Stimulated activated CD4-positive, alpha-beta T cell treated with anti-CD3 and anti-CD28 coated beads, Interleukin-4, amount 100 ng/mL, for 1 hour (primary cell): ENCODE measurements at places on chromosomes 7 and 10.
A peak's percentile ranks its signal among the peaks of the same experiment; 100 is the strongest.

GRCh38 chr7:91055219-91055618 is 209.0 kb upstream of the FZD1 start:
- DNase-seq, result no peak

DNA sequence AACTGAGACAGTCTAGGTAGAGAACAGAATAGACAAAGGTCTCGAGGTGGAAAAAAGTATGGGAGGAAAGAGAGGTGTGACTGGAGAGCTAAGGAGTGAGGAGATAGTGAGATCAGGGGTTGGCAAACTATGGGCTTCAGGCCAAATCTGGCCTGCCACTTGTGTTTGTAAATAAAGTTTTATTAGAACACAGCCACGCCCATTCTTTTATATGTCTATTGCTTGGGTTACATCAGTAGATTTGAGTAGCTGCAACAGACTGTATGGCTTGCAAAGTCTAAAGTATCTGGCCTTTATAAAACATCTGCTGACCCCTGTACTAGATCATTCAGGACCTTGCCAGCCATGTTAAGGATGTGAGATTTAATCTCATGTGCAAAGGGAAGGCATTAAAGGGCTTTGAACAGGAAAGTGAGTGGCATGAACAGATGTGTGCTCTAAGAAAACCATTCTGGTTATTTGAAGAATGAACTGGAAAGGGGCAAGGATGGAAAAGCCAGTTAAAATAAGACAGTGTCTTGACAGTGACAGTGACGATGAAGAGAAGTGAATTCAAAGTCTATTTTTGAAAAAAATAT is 240.3 kb downstream of the RNLS start:
- DNase-seq, result no peak

GRCh38 chr7:74457007-74457406 is 3.3 kb downstream of the GTF2IRD1 start:
- DNase-seq, result no peak

DNA sequence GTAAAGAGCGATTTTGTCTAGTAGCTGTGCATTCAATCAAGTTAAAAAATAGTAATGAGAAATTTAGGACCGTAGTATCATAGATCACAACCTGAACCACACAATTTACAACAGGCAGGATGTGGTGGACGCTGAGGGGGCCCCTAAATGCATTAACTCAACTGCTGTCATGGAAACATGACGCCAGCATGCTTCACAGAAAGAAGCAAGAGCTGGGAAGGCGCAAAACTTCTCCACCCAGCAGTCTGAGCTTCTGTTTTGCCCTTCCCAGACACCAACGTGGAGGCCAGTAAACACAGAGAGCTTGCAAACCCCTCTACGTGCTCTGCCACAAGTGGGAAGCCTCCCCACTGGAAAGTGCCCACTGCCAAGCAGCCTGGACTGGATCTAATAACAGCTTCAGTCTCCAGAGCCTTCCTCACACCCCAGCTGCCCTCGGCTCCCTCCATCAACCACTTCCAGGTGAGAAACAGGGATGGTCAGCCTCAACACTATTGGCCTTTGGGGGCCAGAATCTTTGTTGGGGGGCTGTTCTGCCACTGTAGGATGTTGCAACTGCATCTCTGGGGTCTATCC is 151.8 kb downstream of the SFMBT2 start:
- peak; percentile 43 for DNase-seq

DNA sequence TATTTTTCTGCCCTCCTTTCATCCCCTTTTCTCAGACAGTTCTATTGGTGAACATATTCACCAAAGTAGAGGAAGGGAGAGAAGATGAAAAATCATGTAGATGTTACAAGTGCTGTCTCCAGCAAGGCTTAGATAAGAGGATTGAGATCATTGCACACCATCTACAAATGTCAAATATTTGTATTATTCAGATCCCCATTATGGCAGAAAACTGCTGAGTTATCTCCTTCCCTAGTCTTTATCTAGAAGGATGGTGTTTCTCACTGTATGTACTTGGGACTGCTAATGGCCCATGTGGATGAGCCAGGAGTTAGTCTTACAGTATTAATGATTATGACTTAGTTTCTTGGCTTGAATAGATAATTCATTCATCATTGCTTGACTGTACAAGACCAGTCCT is 147.2 kb upstream of the EEPD1 start:
- no peak for DNase-seq

- DNase-seq, result no peak
Observed at GRCh38 chr10:31099094-31099493, 67.4 kb upstream of the ZNF438 start.

DNA sequence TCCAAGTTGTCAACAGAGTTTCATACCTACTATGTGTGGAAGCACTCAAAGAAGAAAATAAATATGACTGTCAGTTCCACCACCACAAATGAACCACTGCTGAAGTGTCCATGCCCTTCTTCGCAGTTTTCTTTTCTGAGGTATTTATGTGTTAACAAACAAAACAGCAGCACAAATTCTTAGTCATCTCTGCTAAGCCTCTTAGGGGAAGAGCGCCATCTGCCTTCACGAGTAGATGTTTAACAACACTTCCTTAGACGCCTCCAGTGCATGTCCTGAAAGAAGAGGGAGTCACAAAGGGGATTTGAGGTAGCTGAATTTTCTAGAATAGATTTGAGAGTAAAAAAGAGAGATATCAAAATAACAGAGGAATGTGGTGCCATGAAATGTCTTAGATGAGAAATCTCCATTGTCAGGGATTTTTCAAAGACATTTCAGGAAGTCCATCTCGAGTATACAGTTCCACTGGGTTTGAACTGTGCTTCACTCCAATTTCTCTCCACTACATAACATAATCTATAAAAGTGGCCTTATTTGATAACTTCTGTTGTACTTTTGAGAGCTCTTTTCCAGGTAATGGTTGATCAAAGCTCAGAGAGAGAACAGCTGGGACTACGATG is 775.3 kb upstream of the POM121L12 start:
- DNase-seq, result no peak

DNA sequence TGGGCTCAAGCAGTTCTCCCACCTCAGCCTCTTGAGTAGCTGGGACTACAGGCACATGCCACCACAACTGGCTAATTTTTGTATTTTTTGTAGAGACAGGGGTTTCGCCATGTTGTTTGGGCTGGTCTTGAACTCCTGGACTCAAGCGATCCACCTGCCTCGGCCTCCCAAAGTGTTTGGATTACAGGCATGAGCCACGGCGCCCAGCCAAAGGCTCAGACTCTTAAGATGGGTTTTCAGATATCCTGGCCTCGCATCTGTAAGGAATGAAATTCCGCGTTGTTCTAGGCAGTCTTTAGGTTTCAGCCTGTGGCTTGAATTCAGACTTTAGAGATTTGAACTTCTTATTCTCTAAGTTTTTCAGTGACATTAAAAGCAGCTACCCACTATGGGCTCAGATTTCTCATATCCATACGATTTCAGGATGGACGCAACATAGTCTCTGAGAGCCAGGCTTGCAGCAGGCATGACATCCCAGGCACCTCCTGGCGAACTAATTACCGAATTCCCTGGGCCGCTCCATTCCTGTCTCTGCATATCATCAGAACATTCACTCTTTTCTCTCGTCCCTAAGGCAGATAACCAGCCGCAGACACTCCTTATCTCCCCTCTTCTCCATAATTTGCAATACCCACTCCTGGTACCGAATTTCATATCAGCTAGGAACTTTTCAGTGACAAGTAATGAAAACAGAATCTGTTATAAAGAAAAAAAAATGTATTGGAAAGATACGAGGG is 29.7 kb downstream of the IL15RA start:
- no peak for DNase-seq

GRCh38 chr10:44471410-44471809 is 86.5 kb upstream of the CXCL12 start:
- no peak for DNase-seq

GRCh38 chr7:95682913-95683312 is 86.6 kb upstream of the PDK4 start:
- DNase-seq, result no peak

DNA sequence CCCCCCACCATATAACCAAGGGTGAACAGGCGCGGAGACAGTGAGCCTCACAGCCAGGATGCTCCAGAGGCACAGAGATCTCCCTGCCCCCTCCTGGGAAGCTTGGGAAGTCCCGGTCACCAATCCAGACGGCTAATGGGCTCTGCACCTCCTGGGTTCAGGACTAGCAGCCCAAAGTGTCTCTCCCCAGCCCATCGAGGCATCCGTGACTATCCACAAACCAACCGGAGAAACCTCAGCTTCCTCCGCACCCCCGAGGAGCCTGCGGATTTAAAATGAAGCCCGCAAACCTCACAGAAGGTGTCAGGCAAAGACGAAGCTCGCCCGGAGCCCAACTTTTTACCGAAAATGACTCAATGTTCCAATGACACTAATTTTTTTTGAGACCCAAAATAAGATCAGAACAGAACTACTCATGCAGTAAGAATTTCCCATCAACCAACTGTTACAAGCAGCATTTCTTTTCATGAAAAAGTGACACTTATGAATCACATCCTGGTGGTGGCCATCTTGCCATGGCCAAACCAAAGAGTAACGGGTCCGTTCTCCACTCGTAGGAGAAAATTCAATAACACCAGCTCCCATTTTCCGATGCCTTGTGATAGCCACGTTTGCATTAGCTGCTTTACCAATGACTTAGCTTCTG is 6.0 kb downstream of the PDGFA start:
- no peak for DNase-seq

DNA sequence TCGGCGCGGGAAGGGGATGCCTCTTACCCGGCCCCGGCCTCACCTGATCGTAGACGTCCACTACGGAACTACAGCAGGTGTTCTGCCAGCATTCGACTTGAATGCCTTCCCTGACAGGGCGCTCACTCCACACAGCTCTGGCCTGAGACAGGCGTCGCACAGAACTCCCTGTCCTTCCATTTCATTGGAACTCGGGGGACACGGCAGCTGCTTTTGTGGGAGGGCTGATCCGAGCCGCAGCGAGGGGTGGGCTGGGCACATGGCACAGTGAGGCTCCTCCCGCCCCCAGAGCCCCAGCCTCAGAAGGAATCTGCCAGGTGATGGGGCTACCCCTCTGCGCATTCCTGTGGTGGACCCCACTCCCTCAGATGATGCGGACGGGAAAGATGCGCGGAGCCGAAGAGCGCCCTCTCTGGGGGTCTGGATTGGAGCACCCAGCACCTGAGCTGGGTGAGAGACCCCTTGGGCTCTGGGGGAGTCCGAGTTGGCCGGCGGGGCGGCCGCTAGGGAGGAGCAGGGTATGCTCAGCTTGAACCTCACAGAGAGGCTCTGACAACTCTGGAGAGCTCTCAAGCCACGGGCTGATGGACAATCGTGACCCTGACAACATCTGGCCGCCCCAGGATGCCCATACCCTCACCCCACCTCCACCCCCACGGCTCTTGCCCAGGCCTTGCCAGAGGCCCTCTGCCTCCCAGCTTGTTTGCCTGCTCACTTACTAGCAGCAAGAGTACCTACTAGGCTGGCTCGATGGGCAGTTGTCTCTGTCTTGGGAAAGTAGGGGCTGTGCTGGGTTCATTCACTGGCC is 36.6 kb downstream of the RASGEF1A start:
- peak; percentile 1 for DNase-seq

GRCh38 chr7:96187735-96188134 is 134.2 kb downstream of the SLC25A13 start:
- DNase-seq, result no peak

DNA sequence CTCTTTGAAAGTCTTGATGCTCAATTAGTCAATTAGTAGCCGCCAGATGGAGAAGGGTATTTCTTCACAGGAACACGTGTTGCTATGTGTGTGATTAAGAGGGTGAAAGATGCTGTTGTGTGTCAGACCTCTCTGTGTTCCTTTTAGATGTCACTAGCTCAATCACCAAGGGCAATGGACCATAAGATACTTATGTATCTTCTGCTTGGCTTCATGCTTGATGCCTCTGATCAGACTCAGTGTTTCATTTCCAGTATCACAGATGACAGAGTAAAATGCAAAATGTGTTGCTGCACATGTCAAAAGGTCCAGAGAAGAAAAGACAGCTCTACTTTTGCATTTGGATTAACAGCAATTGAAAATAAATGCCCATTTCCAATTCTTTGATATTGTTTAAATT is 865.9 kb downstream of the CNTNAP2 start:
- no peak for DNase-seq

DNA sequence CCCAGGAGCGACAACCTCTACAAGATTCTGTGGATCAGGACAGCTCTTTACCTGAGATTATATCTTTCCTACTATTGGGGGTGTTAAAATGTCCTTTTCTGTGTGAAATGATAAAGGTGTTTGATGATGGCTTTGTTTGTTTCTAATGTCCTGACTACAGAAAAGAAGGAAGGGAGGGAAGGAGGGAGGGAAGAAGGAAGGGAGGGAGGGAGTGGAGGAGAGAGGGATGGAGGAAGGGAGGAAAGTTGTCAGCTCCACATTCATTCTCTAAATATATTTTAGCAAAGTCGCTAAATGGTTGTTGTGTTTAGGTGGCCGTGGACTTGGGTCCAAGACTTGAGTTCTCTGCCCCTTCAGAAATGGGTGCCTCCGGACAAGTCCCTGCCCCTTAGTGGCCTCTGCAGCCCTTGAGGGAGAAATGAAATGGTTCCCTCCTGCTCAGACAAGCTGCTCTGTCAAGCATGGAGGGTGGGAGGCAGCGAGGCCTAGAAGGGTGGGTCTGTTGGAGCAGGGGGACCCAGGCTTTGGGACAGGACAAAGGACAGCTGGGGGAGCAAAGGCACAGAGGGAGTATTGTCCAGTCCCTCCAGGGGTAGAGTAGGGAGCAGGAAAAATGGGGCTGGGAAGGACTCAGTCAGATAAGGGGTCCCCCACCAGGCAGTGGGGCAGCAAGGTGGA is 4.4 kb downstream of the RGS10 start:
- no peak for DNase-seq

GRCh38 chr7:8536431-8536830 is 103.0 kb downstream of the NXPH1 start:
- no peak for DNase-seq

- DNase-seq, result no peak
Observed at GRCh38 chr10:114489521-114490310, 85.4 kb upstream of the AFAP1L2 start.

- DNase-seq, result no peak
Observed at GRCh38 chr10:13671904-13672303, 85.1 kb downstream of the PRPF18 start.
